ENCODE measurements at places on chromosomes 3 and 15.

DNA sequence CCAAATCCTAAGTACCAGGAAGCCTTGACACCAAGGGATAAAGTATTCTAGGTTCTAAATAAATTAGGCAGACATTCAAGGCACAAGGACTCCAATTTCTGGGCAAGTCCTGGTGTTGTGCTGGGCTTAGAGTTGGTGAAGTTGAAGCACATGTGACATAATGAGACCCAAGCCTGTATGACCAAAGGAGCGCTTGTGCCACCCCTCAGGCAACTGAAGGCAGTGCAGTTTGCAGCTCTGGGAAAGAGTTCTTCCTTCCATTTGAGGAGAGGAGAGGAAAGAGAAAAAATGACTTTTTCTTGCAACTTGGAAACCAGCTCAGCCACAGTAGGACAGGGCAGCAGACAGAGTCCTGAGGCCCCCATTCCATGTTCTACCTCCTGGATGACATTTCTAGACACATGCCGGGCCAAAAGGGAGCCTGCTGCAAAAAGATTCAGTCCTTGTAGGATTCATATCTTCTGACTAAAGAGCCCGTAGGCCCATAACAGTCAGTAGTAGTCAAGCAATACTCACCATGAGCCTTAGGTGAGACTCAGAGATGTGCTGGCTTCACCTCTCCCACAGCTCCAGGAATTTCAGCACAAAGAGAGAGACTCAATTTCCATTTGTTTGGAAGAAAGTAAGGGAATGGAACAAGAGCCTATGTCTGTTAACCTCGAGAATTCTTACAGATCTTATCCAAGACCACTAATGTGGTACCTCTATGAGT lies 588.8 kb upstream of the BCHE start:
- DNase-seq, result no peak

DNA sequence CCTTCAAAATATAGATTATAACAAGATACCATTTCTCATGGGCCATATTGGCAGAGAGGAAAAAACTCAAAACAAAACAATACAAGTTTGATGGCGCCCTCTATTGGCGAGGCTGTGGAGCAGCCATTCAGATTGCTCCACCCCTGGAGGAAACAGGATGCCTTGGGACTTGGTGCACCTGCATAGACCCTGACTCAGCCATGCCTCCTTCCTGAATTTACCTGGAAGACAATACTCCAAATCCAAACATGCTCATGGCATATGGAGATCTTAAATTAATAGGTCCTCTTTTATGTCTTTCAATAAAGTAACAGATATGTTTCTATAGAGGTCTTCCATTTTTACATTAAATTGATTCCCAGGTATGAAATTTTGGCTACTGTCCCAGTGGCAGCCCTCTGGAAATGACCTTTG lies 90.0 kb downstream of the APBA2 start:
- DNase-seq, result peak; percentile 59

DNA sequence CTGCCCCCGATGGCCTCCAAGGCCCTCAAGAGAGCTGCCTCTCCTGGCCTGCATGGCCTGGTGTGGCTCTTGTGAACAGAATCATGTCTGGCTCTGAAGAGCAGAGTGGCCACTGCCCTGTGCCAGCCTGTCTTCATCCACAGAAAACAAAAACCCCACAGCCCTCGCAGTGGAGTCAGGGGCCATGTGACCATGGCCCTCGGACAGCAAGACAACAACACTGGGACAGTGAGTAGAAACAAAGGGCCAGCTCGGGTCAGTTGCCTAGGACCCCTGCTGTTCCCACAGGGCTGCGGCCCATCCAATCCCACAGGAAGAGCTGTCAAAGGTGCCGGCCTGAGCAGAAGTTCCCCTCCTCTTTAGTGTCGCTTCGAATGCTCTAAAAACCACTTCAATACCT lies 72.5 kb downstream of the UMPS start:
- no peak for DNase-seq

DNA sequence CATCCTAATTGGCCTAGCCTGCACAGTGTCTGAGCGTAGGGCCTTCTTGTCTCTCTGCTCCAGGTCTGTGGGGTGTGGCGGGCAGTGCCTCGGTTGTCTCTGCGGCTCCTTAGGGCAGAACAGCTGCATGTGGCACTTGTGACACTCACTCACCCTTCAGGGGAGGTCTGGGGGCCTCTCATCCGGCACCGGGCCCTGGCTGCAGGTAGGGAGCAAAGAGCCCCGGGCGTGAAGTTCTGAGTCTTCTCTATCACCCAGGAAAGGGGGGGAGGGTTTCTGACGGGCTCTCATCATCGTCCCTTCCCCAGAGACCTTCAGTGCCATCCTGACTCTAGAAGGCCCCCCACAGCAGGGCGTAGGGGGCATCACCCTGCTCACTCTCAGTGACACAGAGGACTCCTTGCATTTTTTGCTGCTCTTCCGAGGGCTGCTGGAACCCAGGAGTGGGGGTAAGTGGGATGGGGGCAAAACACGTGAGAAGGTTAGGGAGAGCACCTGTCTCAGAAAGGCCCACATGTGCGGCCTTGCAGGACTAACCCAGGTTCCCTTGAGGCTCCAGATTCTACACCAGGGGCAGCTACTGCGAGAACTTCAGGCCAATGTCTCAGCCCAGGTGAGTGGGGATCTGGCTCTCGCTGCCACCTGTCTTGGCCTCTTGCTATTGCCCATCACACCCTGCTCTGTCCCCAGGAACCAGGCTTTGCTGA lies 2.6 kb downstream of the CHRD start:
- DNase-seq, result no peak

- no peak for DNase-seq
Measured at GRCh38 chr3:101816215-101817149, 32.8 kb upstream of the NFKBIZ start.

DNA sequence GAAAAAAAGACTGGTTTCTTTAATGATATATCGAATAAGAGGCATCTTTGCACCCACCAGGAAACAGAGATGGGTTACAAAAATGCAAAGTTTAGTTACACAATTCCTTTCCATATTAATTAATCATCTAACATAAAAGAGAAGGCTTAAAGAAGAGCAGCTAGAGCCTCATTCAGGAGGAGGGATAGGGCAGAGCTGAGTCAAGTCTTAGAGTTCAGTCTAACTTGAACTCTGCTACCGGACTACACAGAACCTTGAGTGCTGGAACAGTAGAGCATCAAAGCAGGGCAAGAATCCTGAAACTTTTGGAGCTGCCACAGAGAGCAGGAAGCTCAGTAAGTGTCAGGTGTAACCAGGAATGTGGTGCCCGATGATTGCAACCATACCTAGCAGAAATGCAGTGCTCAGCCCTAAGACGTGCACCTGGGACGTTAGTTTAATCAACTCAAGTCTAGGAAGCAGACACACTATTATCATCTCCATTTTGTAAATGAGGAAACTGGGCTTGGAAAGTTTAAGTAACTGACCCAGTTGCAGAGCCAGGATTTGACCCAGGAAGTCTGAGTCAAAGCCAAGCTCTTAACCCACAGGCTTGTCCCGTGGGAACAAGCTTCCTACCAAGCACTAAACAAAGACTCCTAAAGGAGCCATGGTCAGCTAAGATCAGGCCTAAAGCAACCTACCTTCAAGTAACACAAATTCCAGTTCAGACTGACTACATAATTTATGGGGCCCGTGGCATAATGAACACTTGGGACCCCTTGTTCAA lies 187.4 kb downstream of the FOXP1 start:
- no peak for DNase-seq

DNA sequence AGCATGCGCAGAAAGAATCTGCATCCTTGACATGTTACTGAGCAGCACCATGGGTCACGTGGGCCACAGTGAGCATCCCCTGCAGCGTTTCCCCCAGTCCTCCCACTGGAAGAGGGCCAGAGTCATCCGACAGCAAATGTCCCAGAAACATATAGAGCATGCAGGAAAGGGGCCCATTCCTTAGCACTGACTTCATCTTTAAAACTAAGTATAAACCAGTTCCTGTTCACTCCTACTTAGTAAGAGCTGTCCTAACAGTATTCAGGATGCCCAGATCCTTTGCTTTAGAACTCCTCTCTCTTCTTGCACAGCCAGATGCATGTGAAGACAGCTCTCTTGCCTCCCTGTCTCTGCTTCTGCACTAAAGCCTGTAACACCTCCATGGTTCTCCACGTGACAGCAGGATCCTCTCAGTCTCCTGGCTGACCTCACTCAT lies 79.3 kb upstream of the OXTR start:
- DNase-seq, result no peak

DNA sequence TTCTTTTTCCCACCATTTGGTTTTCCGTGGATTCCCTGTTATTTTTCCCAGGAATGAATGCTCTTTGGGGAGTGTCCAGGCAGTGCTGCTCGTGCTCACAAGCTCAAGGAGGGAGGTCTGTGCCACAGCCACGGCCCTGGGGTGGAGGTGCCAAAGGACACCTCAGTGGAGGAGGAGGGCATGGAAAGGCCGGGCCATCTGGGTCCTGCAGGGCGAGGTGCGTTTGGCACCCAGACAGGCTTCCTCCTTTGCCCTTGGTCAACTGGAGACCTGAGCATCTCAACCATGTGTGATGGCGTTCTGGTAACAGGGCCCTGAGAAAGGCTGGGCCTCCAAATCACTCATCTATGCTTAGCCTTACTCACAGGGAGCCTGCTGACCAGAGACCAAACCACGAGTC lies 25.4 kb downstream of the KY start:
- DNase-seq, result no peak

DNA sequence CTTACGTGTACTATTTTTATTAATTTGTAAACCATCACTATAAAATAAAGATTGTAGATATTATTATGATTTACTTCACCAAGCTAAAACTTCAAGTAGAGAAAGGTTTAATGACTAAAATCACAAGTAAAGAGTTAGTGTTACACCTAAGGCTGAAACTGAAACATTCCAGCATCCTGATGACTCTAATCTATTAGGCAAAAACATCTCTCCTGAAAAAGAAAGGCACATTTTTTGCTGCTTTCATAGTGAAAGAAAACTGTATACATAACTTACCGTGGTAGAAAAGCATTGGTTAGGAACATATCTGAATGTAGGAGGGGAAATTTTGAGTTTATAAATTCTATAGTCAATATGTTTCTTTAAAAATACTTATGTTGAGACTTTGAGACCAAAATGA lies 35.4 kb downstream of the CCDC191 start:
- DNase-seq, result no peak

- no peak for DNase-seq
Measured at GRCh38 chr3:183099838-183100204, 525 bp upstream of the MCCC1 start.

- no peak for DNase-seq
Measured at GRCh38 chr15:100311154-100311625, 30.6 kb downstream of the ADAMTS17 start.

DNA sequence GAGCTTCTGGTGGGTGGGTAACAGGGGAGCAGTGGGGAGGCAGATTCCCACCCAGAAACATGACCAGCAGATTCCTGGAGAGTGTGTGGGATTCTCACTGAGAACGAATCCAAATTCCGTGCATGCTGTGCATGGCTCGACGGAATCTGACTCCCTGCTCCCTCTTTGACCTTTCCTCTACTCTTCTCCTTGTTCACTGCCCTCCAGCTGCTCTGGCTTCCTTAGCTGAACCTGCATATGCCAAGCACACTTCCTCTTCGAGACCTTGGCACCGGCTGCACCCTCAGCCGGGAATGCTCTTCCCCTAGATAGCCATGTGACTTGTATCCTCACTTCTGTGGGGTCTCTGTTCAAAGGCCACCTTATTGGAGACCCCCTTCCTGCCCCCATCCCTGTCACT lies 6.3 kb downstream of the INSYN1 start:
- no peak for DNase-seq

DNA sequence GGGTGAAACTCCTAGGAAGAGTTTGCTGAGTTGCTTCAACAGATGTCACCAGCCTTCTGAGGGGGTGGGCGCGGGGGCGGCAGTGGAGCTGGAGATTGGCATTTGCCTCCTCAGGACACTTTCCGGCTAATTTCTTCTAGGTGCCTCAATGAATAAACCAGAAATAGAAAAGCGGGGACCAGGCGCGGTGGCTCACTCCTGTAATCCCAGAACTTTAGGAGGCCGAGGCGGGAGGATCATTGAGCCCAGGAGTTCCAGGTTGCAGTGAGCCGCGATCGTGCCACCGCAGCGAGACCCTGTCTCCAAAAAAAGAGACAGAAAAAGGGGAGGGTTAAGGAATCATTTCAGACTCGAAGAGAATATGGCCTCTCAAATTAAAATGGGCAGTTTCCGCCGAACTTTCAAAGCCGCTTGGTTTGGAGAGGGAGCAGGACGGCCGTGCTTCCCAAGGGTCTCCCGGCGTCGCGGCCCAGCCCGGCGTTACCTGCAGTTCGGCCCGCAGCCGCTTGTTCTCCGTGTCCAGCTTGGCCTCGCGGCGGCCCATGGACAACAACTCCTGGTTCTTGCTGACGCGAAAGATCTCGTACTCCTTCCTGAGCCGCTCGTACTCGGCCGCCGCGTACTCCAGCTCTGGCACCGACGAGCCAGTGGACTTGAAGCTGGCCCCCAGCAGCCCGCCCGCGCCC lies 587 bp downstream of the NPHP3 start:
- no peak for DNase-seq

GRCh38 chr15:92818651-92819277 lies 81.4 kb upstream of the CHD2 start:
- DNase-seq, result no peak

GRCh38 chr15:39432026-39432425 lies 148.9 kb upstream of the THBS1 start:
- no peak for DNase-seq

DNA sequence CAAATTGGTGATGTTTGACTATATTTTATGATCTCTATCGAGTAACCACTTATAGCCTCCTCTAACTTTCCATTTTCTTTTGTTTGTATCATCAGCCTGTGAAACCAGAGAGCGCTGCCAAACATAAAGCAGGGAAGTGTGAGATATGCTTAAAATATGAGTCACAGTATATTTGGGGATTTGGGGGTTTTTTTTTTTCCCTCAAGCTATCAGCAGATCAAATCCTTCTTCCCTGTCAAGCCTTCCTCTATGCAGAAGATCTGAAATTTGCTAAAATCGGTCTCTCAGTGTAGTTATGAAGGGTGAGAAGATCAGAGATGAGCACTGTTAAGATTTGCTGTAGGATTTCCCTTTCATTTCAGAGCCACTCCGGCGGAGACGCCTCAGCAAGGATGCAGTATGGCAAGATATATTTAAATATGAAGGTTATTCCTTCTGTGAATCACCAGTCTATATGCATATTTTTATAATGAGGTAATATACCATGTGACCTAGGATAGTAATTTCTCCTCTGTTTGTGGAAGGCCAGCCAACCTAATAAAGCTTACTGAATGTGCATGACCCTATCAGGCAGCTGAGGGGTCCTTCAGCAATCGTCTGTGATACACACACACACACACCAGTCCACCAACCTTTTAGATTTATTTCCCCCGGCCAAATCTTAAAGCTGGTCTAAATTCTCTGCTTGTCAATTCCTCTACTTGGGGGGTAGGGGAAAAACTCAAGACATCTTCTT lies 474.1 kb downstream of the FOXP1 start:
- no peak for DNase-seq

DNA sequence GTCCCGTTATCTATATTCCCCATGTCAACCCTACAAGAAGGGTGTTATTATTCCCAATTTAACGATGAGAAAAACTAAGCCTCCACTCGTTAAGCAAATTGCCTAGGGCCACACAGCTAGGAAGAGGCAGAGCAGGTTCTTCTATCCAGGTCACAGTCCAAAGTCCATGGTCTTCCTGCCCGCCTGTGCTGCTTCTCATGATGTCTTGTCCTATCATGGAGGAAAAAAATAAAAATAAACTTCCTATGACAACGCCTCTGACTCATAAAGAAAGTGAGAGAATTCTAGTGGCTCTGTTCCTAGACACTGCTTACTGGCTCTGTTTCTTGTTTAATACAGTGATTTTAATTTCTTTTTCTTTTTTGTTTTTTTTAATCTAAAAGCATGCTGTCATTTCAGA lies 9.7 kb downstream of the COL8A1 start:
- no peak for DNase-seq

GRCh38 chr3:71776538-71776937 lies 8.4 kb downstream of the PROK2 start:
- no peak for DNase-seq

Data from stimulated activated CD4-positive, alpha-beta T cell treated with anti-CD3 and anti-CD28 coated beads, Interleukin-2, amount 100 ng/mL, for 4 hours (primary cell).